ENCODE measurements at places on chromosomes 4 and X. TPM values are rescaled to one million over a fixed set of nuclear protein-coding genes. Genes with fewer than 3 reads are reported as not detected.
A peak's percentile ranks its signal among the peaks of the same experiment; 100 is the strongest.

DNA sequence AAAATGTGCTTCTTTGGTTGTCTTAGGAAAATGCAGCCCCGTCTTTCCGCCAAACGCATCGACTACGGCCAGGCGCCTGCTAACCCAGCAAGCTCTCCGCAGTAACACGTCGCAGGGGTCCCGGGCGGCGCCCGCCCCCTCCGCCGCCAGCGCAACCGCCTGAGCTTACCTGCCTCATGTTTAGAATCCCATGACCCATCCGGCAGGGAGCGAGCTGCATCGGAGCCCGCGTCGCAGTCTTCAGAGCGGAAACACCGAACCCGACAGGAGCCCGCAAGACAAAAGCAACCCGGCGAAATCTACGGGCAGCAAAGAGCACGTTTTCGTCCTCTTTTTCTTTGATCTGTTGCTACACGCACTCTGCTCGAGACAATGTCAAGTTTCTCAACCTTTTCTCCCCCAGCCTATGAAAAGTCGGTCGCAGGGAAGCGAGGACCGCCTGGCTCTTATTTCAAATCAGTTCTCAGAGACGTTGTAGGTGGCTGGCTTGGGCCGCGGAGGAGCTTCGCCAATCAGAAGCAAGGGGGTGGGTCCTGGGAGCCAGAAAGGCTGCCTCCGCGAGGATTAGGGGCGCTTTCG lies at the start of gene MID1:
Gene MID1 (minus strand): TSS at position 465 of the 579 bp plus-strand sequence. CDS start 53,038 bp downstream, outside the sequence.
- DNase-seq, result peak; percentile 8

DNA sequence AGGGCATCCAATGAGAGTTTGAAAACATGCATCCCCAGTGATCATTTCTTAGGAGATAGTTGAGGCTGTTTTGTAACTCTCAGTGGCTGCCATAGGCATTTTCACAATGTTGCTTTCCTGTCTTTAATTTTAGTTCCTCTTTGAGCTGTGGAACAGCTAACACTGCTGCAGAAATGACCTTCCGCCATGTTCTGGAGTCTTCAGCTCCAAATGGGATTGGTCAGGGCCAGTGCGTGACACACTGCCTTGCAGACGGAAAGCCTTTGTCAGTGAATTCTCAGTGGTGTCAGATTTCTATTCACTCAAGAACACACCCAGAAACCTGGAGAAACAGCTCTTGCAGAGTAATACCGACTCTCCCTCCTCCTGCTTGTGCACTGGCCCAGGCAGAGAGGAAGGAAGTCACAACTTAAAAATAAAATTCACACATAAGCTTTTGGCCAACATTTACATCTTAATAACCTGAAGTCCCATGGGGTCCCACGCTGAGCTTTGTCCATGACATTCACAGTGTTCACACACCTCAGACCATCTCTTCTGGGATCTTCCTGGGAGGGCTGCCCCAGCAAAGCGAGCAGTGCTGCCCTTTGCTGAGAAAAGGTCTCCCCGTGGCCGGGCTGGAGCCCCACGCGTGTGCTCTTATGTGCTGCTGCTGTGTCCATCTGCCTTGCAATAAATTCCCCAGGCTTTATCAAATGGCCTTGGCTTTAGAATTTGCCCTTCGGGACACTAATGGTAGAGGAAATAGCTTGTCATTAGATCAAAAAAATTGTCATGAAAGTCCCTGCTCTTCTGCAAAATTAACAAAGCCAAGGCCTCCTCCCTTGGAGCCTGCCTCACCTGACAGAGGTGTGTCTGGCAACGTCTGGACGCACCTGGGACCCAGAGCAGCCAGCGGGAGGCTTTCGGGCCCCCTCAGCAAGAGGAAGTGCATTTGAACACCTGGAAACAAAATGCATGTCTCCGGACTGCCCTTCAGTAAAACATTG lies 126.8 kb downstream of the IRF2 start:
- DNase-seq, result no peak

Gene TMEM150C
- not detected for total RNA-seq

GRCh38 chrX:110133735-110134370 lies 130.9 kb downstream of the TMEM164 start:
- no peak for DNase-seq

Gene WAS
- total RNA-seq, result 102 TPM

- DNase-seq, result no peak
These were observed 7.9 kb upstream of the PTPN13 start for GRCh38 chr4:86586160-86586572.

Gene SPIN4
- 3.3 TPM for total RNA-seq

GRCh38 chrX:47530049-47530448 lies 31.0 kb upstream of the ARAF start:
- no peak for DNase-seq

- DNase-seq, result no peak
These were observed 3.6 kb downstream of the ARAF start for GRCh38 chrX:47564438-47565085.

Gene PRDM5
- total RNA-seq, result 0.05 TPM

DNA sequence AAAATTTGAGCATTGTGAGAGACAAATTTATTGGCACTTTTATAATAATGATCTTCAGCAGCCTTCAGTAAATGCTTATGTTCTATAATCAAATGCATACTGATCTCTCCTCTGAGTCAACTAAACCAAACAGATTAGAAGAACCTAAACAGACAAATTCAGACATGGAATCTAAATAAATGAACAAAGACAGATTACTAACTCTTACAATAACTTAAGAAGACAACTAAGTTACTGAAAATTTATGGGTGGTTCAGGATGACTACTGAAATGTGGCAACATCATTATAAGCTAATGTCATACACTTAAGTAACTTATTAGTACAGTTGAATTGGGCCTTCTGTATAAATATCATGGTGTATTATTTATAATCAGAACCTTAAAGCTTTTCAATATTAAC lies 127.3 kb downstream of the NEK1 start:
- DNase-seq, result no peak

Measured in activated CD4-positive, alpha-beta T cell treated with anti-CD3 and anti-CD28 coated beads for 36 hours (primary cell).